Endothelial cell of umbilical vein (primary cell): ENCODE measurements at places on chromosomes 2 and 18.

DNA sequence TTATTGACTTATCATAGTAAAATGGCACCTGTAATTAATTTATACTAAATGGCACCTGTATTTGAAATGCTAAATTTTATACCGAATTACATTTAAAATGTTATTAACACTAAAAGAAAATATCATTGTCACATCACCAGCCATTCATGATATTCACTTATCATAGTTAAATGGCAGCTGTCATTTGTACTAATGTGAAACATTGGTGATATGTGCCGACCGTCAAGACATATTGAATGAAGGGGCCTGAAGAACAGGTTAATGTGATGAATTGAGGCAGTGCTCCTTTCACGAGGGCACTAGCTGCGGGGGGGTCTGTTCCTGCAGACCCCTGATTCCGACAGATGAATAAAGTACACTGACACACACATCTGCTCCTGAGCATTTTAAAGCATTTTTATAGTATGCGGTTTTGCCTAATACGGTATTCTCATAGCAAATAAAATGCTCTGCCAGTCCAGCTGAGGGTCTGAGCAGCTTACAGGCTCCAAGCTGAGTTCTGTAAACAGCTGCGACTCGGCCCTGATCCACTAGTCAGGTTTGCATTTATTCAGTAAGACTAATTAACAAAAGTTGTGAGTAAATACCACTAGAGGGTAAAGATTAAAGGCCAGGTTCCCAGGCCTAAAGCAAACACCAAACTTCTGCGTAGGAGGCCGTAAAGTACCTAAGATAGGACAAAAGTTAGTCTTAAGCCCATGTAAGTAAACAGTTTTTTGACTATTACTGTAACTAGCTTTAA is 593.4 kb upstream of the NETO1 start:
- no peak for DNase-seq
- no peaks in the 10 kb centered on the region for H3K4me1 ChIP-seq
- no peaks in the 10 kb centered on the region for H3K27me3 ChIP-seq
- H3K36me3 ChIP-seq: no peaks in the 10 kb centered on the region
- no peak overlapping the region for H3K27ac ChIP-seq
- no peak overlapping the region for H3K4me3 ChIP-seq

GRCh38 chr2:144515696-144516410 is 4.1 kb downstream of the ZEB2 start:
- peaks cover 63% of the 10 kb centered on the region for H3K4me1 ChIP-seq
- H3K27ac ChIP-seq: peak overlapping the region; percentile 97
- peak overlapping the region; percentile 94 for H3K4me3 ChIP-seq
- DNase-seq: peak; percentile 64
- H3K36me3 ChIP-seq: no peaks in the 10 kb centered on the region

GRCh38 chr2:80515964-80516363 is 211.4 kb upstream of the LRRTM1 start:
- no peak overlapping the region for H3K27ac ChIP-seq
- no peak for DNase-seq
- no peaks in the 10 kb centered on the region for H3K27me3 ChIP-seq
- H3K4me1 ChIP-seq: no peaks in the 10 kb centered on the region

- no peaks in the 10 kb centered on the region for H3K36me3 ChIP-seq
- no peak for DNase-seq
- H3K27me3 ChIP-seq: no peaks in the 10 kb centered on the region
- H3K4me1 ChIP-seq: peaks cover 11% of the 10 kb centered on the region
Measured at GRCh38 chr2:128520340-128520739, 201.7 kb upstream of the HS6ST1 start.

DNA sequence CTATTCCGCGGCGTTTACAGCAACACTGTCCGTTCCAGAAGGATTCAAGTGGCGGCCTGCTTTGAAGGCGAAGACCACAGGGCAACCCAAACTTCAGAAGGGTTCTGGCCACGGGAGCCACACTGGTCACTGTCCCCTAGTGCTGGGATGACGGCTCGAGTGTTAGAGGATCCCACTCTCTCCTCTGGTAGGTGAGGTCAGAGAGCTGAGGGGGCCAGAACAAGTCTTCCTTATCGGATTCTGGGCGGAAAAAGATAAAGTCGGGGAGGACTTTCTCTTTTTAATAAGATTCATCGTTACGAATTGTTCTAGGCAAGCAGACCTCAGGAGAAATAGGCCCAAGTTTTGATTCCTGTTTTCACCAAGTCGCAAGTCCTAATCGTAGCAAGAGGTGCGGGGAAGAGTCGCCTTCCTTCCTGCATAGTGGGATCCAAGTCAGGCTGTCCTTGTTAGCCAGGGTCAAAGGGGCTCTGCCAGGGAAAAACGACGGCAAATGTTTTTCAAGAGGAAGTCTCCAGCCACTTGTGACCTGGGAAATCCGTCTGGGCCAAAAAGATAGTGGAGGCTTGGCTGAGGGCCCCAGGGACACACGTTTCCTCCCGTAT is 864 bp upstream of the MYL12A start:
- peak overlapping the region; percentile 83 for H3K27ac ChIP-seq
- H3K4me3 ChIP-seq: peak overlapping the region; percentile 6
- H3K4me1 ChIP-seq: peaks cover 33% of the 10 kb centered on the region
- DNase-seq: no peak
- no peaks in the 10 kb centered on the region for H3K27me3 ChIP-seq

GRCh38 chr2:197258580-197258979 is 52.0 kb downstream of the ANKRD44 start:
- no peaks in the 10 kb centered on the region for H3K36me3 ChIP-seq
- no peaks in the 10 kb centered on the region for H3K27me3 ChIP-seq
- peaks cover 5% of the 10 kb centered on the region for H3K4me1 ChIP-seq
- H3K27ac ChIP-seq: no peak overlapping the region

- H3K27me3 ChIP-seq: no peaks in the 10 kb centered on the region
- no peak overlapping the region for H3K4me3 ChIP-seq
- no peaks in the 10 kb centered on the region for H3K36me3 ChIP-seq
- DNase-seq: peak; percentile 51
- peaks cover 16% of the 10 kb centered on the region for H3K4me1 ChIP-seq
Measured at GRCh38 chr18:7926526-7926925, 359.4 kb downstream of the PTPRM start.

GRCh38 chr2:128380061-128380889 is 61.6 kb upstream of the HS6ST1 start:
- no peak overlapping the region for H3K27ac ChIP-seq
- no peaks in the 10 kb centered on the region for H3K27me3 ChIP-seq
- no peak for DNase-seq
- H3K4me3 ChIP-seq: no peak overlapping the region
- no peaks in the 10 kb centered on the region for H3K36me3 ChIP-seq

DNA sequence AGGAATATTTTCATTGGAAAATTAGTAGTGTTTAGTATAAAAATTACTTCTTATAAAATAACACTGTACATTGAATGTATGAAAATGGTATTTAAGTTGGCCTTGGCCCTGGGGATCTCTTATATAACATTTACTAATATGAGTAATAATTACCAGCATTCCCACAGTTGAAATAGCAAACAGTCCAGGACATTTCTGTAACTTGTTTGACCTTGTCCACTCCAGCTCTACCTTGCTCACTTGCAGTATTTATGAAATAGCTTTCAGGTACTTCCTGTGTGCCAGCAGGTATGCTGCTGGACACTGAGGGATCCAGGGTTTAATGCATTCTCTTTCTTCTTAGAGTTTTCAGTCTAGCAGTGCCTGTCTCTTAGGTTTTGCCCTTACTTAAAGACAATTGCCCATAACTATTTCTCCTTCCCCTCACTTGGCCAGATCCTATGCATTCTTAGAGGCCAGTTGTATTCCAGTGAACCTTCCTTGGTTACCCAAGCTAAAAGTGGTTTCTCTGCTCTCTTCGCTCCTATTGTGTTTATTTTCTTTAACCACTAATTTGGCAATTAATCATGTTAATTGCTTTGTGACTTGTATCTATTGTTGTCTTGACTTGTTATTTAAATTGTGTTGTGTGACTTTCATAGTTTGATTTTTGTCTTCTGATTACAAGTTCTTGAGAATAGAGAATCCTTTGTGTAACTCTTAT is 25.9 kb downstream of the BABAM2 start:
- H3K4me1 ChIP-seq: peaks cover 16% of the 10 kb centered on the region
- no peak for DNase-seq
- H3K4me3 ChIP-seq: no peak overlapping the region
- H3K27ac ChIP-seq: no peak overlapping the region
- no peaks in the 10 kb centered on the region for H3K27me3 ChIP-seq

GRCh38 chr2:232219932-232220331 is 158.6 kb upstream of the ALPP start:
- no peaks in the 10 kb centered on the region for H3K36me3 ChIP-seq
- H3K4me1 ChIP-seq: peaks cover 8% of the 10 kb centered on the region
- no peaks in the 10 kb centered on the region for H3K27me3 ChIP-seq
- no peak overlapping the region for H3K27ac ChIP-seq
- no peak overlapping the region for H3K4me3 ChIP-seq

GRCh38 chr2:126839796-126840195 is 58.9 kb upstream of the TEX51 start:
- H3K27ac ChIP-seq: no peak overlapping the region
- H3K4me3 ChIP-seq: no peak overlapping the region
- DNase-seq: no peak

DNA sequence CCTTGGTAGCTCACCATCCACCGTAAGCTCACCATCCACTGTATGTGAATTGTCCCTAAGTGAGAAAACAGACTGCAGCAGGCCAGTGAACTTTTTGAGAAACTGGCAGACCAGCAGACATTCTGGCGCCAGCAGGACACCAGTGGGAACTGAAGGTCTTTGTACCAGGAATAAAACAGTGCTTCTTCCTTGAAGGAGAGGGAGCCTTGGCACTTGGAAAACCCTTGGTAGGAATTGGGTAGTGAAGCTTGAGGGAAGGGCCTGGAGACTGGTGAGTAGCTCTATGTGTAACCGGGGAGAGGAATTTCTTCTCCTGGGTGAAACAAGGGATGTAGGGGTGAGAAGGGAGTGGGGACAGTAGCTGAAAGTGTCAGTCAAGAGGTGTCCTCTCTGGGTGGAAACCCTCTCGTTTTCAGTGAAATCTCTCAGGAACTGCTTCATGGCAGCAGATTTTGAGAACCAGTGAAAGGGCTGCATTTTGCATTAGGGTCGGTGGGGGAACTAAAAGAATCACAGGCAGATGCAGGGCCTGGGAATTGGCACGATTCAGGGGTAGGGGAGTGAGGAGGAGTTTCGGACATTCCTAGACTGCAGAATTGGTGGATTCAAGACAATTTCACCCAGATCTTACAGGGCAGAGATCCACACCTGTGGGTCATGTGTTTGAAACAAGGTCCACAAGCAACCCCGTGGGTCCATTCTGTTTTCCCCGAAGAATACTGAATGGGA is 131.5 kb upstream of the DLX2 start:
- no peaks in the 10 kb centered on the region for H3K36me3 ChIP-seq
- DNase-seq: no peak
- H3K27me3 ChIP-seq: no peaks in the 10 kb centered on the region

DNA sequence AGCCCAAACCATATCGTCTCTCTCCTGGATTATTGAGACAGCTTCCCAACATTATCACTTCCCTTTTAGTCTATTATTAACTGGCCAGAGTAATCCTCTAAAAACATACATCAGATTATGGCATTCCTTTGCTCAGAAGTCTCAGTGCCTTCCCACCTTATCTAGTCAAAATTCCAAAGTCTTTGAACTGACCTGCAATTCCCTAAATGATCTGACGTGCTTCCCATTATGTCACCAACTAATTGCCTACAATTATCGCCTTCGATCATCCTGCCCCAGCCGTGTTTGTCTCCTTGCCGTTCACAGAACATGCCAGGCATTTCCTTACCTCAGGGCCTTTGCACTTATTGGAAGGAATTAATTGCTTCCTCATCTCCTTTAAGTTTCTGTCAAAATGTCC is 332.4 kb downstream of the IRS1 start:
- H3K4me1 ChIP-seq: no peaks in the 10 kb centered on the region
- no peak overlapping the region for H3K4me3 ChIP-seq
- H3K36me3 ChIP-seq: no peaks in the 10 kb centered on the region
- H3K27ac ChIP-seq: no peak overlapping the region

DNA sequence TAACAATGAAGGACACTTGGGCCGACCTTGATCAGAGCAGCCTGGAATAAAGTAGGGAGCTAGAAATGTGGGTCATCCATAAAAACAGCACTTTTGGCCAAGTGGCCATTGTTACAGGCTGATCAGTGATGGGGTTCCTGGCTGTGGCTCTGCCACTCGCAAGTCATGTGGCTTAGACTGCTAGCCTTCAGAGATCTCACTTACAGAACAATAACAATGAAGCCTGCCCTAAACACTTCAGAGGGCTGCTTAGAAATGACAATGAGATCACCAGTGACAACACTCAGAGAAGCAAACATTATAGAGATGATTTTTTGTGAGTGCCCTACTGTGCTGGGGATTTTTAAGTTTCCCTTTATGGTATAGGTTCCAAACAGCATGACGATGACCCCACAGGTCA is 107.9 kb upstream of the LMAN1 start:
- no peak overlapping the region for H3K4me3 ChIP-seq
- H3K27me3 ChIP-seq: no peaks in the 10 kb centered on the region

GRCh38 chr18:12819322-12819721 is 64.7 kb downstream of the PTPN2 start:
- H3K4me3 ChIP-seq: no peak overlapping the region
- H3K36me3 ChIP-seq: no peaks in the 10 kb centered on the region
- H3K27me3 ChIP-seq: no peaks in the 10 kb centered on the region
